ENCODE measurements at places on chromosomes 13 and 19. TPM values are rescaled to one million over a fixed set of nuclear protein-coding genes. Genes with fewer than 3 reads are reported as not detected.
A peak's percentile ranks its signal among the peaks of the same experiment; 100 is the strongest.

GRCh38 chr19:53600217-53600616 lies 31.6 kb upstream of the DPRX start:
- H3K4me3 ChIP-seq: no peak overlapping the region
- no peaks in the 10 kb centered on the region for H3K4me1 ChIP-seq
- no peak for DNase-seq
- peaks cover 2% of the 10 kb centered on the region for H3K27me3 ChIP-seq
- H3K36me3 ChIP-seq: no peaks in the 10 kb centered on the region

- peaks cover 30% of the 10 kb centered on the region for H3K4me1 ChIP-seq
- DNase-seq: no peak
- H3K27ac ChIP-seq: no peak overlapping the region
- H3K36me3 ChIP-seq: no peaks in the 10 kb centered on the region
These were observed 4.1 kb downstream of the IRS2 start for GRCh38 chr13:109782066-109782822.

The PBX4 gene
- total RNA-seq: 80.1 TPM

The HSD17B14 gene
- total RNA-seq: 0.26 TPM

- peak overlapping the region; percentile 80 for H3K27ac ChIP-seq
- peak overlapping the region; percentile 15 for H3K4me3 ChIP-seq
- peaks cover 92% of the 10 kb centered on the region for H3K4me1 ChIP-seq
- no peaks in the 10 kb centered on the region for H3K36me3 ChIP-seq
These were observed 45.5 kb downstream of the BRD4 start for GRCh38 chr19:15286688-15287365.

DNA sequence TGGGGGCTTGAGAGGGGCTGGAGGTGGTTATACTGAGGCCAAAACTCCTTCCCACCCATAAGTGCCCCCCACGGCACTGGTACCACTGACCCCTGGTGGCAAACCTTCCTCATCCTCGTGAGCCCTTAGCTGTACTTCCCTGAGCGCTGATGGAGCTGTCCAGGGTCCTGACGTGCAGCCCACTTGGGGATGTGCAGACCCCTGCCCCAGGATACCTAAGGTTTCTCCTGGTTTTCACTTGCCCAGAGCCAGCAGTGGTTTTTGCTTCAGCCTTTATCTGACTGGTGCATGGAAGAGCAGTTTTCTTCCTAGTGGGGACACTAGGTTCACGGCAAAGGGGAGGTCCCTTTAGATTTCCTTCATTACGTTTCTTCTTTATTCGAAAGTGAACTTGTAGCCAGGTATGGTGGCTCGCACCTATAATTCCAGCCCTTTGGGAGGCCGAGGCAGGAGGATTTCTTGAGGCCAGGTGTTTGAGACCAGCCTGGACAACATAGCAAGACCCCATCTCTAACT lies 28.7 kb upstream of the KCTD15 start:
- H3K27ac ChIP-seq: no peak overlapping the region
- H3K27me3 ChIP-seq: peaks cover 14% of the 10 kb centered on the region
- no peaks in the 10 kb centered on the region for H3K36me3 ChIP-seq
- H3K4me3 ChIP-seq: no peak overlapping the region
- no peak for DNase-seq

DNA sequence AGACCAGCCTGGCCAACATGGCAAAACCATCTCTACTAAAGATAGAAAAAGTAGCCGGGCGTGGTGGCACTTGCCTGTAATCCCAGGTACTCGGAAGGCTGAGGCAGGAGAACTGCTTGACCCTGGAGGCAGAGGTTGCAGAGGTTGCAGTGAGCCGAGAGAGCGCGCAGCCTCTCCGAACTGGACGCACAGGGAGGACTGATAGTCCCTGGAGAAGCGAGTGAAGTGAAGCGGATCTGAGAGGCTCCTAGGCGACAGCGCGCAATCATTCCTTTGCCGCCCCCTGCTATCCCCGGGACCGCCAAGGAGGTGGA lies 233 bp downstream of the ZNF561 start:
- H3K27ac ChIP-seq: peak overlapping the region; percentile 100
- peaks cover 17% of the 10 kb centered on the region for H3K4me1 ChIP-seq
- no peaks in the 10 kb centered on the region for H3K27me3 ChIP-seq
- no peak for DNase-seq

DNA sequence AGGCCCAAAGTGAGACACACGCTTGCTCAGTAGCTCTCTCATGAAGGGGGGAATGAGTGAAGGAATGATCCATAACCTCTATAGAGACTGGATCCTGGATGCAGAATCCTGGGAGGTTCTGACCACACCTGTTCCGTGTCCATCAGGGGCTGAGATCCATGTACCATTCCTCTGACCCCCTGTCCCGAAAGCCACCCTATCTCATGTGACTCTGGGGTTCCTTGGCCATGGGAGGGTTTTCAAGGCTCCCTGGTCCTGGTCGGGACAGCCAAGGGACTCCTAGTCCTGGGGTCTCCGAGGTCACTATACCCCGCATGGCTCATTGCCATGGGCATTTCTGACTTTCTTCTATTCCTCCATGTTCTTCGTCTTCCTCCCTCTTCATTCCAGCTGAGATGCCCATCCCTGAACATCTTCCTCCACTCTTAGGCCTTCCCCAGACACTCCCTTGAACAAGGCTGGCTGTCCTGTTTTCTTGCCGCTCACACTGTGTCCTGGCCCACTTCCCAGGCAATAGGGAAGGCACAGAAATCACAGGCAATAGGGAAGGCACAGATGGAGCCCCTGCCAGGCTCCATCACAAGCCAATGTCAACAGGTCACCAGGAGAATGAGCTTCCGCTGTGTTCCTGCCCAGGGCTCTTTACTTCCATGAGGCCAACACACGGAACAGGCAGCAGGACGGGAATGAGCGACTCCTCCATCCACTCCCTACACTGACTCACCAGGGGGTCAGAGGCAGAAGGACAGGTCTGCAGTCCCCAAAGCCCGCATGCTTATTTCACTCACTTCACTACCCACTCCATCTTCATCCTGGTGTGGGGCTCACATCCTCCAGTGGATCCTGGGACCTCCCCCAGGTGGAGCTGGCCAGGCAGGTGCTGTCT lies 3.2 kb downstream of the CEACAM5 start:
- H3K4me1 ChIP-seq: peaks cover 5% of the 10 kb centered on the region
- no peak overlapping the region for H3K4me3 ChIP-seq

The RFPL4AL1 gene
- total RNA-seq: not detected

DNA sequence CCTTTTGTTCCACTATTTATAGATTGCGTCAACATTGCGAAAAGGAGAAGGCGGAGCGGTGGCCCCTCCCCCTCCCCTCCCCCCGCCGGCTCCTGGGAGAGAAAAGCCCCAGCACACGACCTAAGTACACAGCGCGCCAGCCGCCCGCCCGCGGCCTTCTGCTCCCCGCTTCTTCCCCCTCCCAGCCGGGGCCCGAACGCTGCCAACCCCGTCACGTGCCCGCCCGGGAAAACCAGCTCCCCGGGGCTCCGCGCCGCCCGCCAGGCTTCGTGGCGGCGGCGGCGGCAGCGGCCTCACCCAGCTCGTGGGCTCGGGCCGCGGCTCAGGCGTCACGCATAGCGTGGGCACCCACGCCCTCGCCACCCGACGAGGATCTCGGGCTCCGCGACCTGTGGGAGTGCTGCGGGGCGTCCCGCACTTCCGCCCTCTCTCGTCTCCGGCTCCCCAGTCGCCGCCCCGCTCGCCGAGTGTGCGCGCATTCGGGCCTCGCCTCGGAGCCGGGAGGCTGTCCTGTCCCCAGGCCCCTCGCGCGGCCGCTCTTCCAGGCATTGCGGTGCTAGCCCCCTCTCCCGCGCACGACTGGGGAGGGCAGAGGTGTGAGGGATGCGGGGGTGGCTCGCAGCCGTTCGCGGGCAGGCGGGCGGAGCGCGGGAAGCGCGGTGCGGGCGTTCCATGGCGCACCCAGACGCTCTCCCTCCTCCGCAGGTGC lies 110.5 kb downstream of the KCNRG start:
- peak overlapping the region; percentile 82 for H3K27ac ChIP-seq
- peaks cover 4% of the 10 kb centered on the region for H3K36me3 ChIP-seq
- DNase-seq: peak; percentile 88
- H3K4me3 ChIP-seq: peak overlapping the region; percentile 85
- peaks cover 9% of the 10 kb centered on the region for H3K27me3 ChIP-seq

Data from natural killer cell treated with Interleukin-12 subunit alpha and Interleukin-12 subunit beta and Interleukin-15 and Interleukin-18, amount 100 ng/mL, for 72 hours (primary cell).